GM13976 (cell line): ENCODE measurements at places on chromosomes 2 and 18.

DNA sequence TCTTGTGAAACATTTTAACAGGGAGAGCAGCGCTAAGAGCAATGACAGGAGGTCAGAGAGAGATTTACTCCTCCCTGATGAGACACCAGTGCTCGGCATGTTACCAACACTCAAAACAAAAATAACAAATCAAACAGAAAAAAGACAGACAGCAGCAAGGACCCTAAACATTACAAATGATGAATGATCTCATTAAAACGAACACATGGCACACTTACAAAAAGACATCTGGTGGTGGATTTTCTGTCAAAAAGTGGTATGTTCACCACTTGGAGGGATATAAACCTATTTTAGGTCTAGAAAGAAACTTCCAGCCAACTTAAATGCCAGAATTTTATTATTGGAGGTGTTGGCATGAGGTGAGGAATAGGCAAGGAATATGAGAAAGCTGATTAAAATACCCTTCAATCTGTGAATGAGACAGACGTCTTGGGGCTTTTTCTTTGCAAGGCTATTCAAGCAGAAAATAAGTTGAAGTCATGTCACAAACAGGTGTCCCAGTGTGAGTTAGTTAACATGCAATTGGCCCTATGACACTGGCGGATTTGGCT lies 112.8 kb downstream of the PRELID3A start:
- DNase-seq = peak; percentile 15

DNA sequence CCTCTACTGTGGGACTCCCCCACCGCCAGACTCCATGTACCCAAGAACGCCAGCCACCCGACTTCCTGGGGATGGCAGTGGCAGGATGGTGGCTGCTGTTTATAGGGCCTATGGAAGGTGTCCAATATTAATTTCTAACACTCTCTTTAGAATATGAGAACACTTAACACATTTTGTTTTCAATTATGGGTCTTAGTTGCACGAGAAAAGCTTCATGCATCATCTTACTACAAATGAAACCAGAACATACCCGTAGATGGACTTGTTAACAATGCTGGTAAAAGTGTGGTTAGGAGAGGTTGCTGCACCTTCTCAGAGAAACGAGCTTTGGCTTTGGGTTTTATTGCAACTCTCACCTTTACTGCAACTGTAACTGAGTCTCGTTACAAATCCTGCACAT lies 335.6 kb upstream of the ID2 start:
- DNase-seq = no peak

DNA sequence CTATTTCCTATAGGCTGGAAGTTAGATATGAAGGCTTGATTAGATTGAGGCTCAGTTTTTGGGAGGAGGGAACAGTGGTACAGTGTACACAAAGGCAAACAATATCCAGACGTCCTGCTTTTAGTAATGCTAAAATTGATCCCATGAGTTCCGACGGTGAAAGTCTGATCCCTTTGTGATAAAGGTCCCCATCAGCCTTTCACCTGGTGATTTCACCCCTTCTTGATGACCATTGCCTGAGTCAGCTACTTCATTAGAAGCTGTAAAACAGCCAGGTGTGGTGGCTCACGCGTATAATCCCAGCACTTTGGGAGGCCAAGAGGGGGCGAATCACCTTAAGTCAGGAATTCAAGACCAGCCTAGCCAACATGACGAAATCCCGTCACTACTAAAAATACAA lies 29.7 kb downstream of the TWSG1 start:
- no peak for DNase-seq

DNA sequence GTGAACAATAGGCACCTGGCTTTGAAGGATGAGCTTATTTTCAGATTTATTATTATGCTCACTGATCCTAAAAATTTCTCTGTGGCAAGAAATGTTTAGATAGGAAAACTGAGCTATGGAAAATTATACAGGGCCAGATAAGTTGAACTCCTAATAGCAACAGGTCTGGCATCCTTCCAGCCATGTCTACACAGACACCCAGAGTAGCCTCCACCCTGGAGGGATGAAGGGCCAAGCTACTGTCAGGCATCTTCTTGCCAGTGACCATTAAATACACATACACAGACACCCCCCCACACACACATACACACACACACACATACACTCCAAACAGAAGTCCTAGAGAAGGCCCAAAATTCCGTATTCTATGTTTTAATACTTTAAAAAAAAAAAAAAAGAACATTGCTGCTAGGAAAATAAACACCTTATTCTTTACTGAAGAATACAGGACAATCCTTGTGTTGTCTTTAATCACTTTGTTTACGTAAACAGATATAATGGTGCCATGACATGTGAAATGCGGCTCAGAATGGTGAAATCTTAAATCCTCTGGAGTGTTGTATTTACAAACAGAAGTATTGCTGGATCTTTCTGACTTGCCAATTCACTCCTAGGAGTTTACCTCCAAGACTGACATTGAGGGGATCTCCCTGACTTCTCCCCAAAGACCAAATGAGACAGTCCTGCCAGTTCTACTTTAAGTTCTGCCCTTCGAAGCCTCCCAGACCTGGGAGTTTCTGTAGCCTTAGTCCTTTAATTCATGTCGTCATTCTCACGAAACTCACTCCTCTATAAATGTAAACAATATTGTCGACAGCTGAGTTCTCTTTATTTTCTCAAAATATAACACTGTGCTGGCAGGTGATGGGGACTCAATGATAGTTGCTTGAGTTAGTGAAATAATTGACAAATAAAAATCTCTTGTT lies 163.1 kb downstream of the ANTXR1 start:
- DNase-seq = no peak

GRCh38 chr2:168976034-168976654 lies 55.0 kb downstream of the ABCB11 start:
- no peak for DNase-seq

DNA sequence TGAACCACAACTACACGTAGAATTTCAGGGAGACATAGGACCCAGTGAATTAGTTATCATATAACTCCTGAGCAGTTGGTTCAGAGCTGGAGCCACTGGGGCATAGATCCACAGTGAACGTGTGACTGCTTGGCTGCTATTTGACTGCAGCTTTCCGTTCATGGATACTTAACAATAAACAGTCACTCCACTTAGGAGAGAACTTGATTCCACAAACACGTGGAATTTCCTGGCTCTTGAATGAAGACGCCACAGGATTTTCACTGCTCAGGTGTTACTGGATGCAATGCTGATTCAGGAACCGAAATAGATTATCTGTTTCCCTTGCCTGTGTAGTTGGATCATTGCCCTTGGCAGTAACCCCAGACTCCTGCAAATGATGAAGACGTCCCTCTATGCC lies 679.1 kb upstream of the ZEB2 start:
- no peak for DNase-seq

- DNase-seq = no peak
These were observed 13.9 kb downstream of the RDH14 start for GRCh38 chr2:18546567-18546966.

DNA sequence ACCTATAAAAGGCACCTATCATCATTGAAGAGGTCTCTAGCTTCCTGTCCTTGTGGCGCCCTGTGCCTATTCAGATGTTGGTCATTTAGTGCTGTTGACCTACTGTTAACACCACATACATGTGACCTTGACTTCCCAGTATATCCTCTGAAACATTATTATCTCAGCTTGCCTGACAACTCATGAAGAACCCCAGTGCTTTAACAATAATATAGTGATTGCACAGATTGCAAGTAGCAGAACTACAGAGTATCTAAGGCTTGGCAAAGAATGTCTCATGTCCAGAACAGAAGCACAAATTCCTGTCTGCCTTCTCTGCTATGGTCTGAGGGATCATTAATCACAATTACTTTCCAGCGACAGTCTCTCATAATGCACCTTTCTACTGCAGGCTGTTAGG lies 165.3 kb downstream of the LCLAT1 start:
- DNase-seq = no peak

GRCh38 chr2:21148718-21149117 lies 24.9 kb downstream of the TDRD15 start:
- no peak for DNase-seq

- DNase-seq = no peak
These were observed 164.4 kb downstream of the TSN start for GRCh38 chr2:121919803-121920202.

DNA sequence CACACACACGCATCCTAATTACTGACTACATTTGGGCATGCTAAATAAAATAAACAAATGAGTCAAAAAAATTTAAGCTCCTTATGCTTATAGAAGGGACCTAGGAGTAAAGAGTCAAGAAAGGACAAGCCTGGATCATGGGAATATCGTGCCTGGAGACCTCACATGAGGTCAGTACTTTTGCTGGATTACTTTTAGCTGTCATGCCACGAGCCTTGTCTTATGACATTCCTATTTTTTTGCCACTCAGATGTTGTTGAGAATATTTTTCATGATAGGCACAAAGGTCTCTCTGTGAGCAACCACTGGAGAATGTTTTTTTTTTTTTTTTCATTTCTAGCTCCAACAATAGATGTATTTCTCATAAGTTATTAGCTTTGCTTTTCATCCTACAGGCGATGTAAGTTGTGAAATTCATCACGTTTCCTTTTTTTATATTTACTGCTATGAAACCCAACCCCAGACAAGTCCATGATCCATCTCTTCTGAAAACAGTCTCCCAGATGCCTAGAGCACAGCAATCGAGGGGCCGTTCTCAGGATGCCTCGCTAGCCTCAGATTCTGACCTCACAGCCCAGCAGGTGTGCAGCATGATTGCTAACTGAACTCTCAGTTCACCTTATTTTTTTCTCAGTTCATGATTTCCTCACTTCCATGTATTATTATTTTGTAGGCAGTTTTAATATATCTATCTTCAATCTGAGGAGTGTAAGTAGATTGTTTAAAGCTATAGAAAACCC lies 464.5 kb downstream of the IRS1 start:
- DNase-seq = no peak

GRCh38 chr18:54734059-54734458 lies 94.2 kb upstream of the RAB27B start:
- DNase-seq = no peak

GRCh38 chr2:203395858-203396257 lies 67.7 kb downstream of the ABI2 start:
- no peak for DNase-seq
